Stimulated activated naive CD4-positive, alpha-beta T cell treated with Interleukin-2 at 50 U/mL for 16 hours (primary cell): ENCODE measurements at places on chromosomes 12 and 14.
A peak's percentile ranks its signal among the peaks of the same experiment; 100 is the strongest.

- DNase-seq = peak; percentile 64
Observed at GRCh38 chr14:70885343-70886022, 21.8 kb upstream of the PCNX1 start.

- no peak for DNase-seq
Observed at GRCh38 chr12:15863372-15863771, 18.8 kb upstream of the STRAP start.

- no peak for DNase-seq
Observed at GRCh38 chr14:64654901-64655300, 49.3 kb upstream of the PLEKHG3 start.

DNA sequence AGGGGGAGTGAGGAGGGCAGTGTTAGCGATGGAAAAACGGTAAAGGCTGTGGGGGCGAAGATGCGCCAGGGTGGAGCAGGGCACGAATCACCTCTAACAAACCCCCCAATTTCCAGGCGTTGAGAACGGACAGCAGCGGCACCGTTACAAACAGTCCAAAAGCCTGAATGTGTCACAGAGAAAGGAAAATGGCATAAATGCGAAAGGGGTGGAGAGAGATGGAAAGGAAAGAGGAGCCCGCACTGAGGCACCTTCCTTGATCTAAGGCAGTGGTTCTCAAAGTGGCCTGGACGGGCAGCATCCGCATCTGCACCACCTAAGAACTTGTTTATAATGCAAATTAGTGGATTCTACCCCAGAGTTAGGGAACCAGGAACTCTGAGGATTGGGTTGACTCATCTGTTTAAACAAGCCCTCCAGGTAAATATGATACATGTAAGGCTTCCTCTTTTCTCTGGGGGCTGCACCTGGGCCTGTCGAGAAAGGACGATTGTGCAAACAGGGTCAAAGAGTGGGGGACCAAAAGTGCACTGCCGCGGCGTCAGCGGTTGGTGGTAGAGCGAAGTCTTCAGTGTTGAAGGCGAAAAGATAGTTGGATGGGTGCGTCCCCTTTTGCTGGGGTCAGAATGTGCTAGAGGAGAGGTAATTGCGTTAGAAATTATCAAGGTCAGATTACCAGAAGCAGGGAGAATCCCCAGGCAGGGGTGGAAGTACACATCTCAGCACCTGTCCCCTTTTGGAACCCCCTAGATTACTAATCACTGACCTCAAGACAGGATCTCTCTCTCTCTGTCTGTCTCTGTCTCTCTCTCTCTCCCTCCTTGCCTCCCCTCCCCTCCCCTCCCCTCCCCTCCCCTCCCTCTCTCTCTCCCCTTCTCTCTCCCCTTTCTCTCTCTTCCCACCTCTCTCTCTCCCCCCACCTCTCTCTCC lies 1.3 kb upstream of the KCNH5 start:
- no peak for DNase-seq

GRCh38 chr12:71085575-71085974 lies 72.2 kb downstream of the TSPAN8 start:
- DNase-seq = no peak

DNA sequence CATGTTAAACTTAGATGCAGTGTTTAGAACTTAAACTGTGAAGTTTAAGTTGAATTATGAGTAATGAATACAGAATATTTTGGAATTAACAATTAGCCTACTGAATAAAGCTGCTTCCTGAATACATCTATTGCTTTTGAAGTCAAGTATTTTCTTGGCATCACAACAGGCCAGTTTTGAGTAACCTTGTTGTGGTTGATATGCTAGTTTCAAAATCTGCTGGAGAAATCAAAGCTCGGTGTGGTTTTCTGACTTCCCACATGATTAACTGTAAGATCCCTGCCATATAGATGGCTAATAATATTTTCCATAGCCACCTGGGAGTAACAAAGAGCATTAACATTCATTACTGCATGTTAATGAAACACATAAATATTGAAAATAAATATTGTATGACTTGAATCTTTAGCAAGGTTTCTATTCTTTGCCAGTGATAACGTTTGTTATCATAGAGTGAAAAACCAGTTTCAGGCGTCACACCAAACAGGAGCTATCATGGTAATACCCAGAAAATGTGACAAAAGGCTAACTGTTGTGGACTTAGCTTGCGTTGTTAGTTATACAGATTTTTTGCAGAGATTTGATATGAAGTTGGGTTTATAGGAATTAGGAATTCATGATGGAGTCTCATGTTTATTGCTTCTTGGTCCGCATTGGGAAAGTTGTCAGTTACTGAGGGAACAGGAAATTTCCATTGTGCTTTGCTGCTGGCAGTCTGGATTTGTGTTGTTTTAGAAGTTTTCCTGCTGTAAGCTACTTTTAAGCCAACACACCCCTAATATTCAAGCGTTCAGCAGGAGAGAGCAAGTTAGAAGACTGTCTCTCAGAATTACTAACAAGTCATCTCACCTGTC lies 32.1 kb downstream of the PPFIBP1 start:
- no peak for DNase-seq

DNA sequence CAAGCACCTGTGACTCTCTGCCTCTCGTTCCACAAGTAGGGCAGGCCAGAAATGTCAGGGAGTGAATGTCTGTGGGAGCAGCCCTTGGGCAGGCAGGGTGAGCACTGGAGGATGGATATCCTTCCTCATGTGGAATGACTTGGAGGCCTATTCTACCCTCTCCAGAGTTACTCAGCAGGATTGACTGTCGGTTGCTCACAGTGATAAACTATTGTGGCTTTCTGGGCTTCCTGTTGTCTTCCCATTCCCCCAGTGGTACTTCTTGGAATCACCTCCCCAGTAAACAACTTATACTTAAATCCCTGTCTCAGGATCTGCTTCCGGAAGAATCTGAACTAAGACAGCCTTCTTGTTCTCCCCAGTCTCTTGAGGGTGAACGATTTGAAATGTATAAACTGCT lies 79.6 kb upstream of the MANSC4 start:
- DNase-seq = no peak

DNA sequence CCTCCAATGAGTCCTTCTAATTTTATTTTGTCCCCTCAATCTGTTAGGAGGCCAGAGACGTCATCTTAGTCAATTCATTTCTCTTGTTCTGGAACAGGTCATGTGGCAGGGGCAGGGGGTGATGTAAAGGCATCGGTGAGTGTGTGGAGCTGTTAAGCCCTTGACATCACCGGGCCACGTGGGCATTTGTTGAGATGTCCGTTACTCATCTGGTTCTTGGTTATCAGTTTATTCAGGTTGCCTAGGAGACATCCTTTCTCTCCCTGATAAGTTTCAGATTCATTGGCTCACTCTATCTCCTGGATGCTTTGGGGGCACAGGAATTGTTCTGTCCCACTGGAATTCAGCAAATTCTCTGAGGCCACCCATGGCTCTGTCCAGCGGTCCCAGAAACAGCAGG lies 33.6 kb upstream of the SEL1L start:
- DNase-seq = no peak

- no peak for DNase-seq
Observed at GRCh38 chr12:536751-537245, 77.1 kb downstream of the B4GALNT3 start.

DNA sequence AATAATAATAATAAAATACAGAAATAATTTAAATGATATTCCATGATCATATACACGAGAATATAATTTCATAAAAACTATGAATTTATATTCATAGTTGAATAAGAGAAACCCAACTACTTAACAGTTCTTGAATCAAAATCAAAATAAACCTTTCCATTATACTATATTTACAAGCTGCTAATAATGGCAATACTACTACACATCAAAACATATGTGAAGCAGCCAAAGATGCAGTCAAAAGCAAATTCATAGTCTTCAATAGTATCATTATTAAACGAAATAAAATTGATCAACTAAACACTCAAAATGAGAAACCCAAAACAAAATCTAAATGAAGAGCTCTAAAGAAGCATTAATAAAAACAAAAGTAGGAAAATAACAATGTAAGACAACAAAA lies 197.1 kb downstream of the TMEM132D start:
- no peak for DNase-seq

- no peak for DNase-seq
Observed at GRCh38 chr14:69580009-69580577, 5.4 kb upstream of the CCDC177 start.

GRCh38 chr12:119069147-119069642 lies 87.9 kb downstream of the SRRM4 start:
- no peak for DNase-seq

- DNase-seq = no peak
Observed at GRCh38 chr12:65327207-65328076, 49.0 kb downstream of the MSRB3 start.
